ENCODE measurements at places on chromosomes 13 and 19.

DNA sequence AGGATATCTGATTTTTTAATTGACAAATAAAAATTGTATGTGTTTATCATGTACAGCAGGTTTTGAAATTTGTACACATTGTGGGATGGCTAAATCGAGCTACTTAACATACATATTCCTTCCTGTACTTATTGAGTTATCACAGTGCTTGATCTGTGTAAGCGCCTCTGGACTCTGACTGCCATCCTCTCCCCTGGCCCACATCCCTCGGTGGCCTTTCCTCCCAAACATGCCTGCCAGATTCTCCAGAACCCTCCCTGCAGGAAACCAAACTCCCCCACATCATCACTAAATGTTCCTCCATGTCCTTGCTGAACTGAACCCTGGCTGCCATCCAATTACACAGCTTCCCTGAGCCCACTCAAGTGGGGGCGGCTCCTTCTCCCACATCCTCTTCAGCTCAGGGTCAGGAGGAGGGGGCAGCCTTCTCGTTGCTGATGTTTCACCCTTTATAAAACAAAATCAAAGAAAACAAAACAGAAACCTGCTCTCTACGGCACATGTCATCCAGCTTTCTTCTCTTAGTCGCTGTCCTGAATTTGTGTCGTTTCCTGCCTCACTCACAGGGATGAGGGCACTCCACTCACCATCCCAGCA is 97.1 kb upstream of the SPATA13 start:
- peak; percentile 12 for DNase-seq

DNA sequence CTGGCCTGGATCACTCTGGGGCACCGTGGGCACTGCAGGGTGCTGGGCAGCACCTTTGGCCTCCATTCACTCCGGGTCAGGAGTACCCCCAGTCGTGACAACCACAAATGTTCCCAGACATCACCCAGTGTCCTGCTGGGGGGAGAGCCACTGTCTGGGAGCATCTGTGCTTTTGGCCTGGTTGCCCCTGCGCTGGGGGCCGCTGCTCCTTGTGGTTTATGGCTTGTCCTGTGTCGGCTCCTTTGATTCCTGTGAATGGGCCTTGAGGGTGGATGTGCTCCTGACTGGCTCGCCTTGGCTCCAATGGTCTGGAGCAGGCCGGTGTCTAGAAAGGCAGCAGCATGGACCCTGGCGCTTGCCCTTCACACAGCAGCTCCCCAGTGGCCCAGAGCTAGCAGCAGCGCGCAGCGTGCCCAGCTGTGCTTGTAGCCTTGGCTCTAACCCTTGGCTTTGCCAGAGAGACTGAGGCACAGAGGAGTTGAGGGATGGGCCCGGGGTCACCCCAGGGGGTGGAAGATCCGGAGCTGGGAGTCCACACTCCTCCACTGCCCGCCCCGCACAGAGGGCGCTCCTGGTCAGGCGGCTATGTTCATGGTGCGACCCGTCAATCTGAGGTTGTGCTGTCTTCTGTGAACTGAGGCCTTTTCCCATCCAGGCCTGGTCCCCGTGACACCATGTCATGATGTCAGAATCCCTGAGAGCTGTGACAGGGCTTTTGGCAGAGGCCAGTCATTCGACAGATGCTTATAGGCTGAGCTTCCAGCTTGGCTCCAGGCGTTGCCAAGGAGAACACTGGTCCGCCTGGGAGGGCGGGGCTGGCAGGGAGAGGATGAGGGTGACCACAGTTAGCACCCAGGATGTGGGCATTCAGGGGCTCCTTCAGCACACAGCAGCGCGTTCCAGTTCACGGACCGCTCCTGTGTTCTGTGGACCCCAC is 4.1 kb downstream of the DAZAP1 start:
- DNase-seq = no peak

DNA sequence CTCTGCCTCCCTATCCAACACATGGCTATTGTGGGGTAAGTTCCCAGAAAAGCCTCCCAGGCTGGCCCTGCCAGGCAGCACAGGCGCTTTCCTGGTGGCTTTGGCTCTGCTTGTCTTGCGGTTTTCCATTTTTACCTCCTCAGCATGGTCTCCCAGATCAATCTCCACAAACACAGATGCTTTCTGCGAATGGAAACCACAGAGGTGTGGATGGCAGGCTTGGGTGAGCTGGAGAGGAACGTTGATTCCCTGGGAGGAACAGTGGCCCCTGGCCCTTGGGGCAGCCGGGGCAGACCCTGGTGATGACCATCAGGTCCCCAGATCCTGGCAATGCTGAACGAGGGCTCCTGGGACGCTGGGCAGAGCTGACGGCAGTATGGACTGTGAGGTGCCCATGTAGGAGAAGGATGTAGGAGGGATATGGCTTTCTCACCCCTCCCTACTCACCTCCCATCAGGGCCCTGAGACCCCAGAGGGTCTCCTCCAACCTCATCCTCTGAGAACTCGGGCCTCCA is 6.6 kb downstream of the C13orf46 start:
- DNase-seq = no peak

- no peak for DNase-seq
Observed at GRCh38 chr13:106156468-106156867, 379.0 kb downstream of the EFNB2 start.

DNA sequence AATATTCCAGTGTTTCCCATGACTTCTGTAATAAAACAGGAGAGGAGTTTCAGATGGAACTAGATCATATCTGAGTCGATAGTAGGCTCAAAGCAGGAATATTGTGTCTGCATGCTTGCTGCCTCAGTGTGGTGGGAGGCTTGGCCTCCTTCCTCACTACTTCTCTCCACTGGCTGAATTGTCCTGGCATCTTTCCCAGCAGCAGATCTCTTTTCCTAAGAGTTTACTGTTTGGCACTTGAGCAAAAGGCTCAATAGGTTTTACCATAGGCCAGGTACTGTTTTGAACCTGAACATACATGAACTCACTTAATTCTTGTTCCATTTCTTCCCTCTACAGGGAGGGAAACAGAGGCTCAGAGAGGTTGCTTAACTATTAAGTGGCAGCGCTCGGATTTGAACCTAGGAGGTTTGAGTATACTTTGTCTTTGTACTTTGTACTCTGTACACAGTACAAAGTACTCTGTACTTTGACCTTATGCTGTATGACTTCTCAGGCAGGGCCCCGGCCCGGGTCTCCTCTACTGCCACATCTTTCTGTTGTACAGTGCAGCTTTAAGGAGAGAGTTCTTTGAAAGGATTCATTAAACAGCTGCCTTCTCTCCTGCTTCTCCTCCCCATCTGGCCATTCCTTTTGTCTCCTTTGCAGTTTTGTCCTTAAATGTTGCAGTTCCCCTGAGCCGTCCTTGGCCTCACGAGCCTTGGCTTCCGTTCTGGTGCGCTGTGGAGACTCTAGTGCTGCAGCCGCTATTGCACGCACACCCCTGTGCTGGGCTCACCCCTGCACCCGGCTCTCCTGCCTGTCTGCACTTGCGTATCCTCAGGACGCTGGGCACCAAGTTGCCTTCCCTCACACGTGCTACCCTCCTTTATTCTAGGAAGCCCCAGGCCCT is 8.1 kb downstream of the B3GLCT start:
- no peak for DNase-seq

GRCh38 chr13:113202912-113203311 is 5.6 kb downstream of the PCID2 start:
- DNase-seq = no peak

DNA sequence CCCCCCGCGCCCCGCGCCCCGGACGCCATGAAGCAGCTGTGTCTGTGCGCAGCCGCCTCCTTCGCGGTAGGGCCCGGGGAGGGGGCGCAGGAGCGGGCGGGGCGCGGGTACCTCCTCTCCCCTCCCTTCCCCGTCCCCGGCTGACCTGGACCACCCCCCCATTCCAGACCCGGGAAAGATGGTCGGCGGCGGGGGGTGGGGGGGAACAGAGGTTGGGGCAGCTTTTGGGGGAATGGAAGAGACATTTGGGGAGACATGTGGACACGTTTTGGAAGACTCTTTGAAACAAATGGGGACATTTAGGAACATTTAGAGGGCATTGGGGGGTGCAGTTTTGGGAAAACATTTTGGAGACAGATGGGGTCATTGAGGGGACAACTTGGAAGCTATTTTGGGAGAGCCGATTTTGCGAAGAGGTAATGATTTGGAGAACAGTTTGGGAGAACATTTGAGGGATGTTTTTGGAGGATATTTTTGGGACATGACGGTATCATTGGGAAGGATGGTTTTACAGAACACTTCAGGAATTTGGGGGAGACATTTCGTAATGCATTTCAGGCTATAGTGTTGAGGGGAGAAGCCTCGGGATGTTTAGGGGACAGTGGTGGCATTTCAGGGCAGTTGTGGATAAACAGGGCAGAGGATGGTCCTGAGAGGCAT is 16.1 kb downstream of the ANKRD24 start:
- DNase-seq = no peak

- no peak for DNase-seq
Observed at GRCh38 chr19:51547397-51548212, 16.1 kb upstream of the SIGLEC6 start.

DNA sequence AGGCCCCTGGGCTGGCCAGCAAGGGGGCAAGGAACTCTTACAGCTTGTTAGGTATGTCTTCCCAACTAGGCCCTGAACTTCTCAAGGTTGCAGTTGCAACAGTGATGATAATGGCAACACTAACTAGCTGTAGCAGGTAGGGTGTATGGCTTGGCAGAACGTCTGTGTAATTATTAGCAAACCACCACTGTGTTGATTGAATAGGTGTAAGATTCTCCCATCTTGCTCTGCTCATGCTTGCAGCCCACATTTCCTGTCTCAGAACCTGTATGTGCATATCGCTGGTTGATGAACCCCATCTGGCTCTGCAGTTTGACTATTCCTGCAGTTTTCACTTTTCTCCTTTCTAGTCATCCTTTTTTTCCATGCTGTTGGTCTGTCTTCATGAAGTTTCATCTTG is 178.8 kb downstream of the KATNAL1 start:
- no peak for DNase-seq

DNA sequence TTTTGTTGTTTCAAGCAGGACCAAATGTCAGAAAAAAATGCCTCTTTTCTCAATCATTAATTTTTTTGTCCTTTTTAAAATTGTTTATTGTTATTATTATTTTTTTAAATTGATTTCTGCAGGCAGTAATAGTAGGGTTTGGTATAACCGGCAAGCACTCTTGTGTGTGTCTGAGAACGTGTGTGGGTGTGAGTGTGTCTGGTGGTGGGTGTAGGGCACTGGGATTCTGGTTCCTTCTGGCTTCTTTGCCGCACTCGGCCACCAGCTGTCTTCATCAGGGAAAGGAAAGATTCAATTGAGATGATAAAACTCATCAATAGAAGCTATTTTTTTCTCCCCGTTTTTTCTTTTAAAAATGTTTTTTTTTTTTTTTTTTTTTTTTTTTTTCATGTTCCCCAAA is 56.4 kb downstream of the IER2 start:
- no peak for DNase-seq

DNA sequence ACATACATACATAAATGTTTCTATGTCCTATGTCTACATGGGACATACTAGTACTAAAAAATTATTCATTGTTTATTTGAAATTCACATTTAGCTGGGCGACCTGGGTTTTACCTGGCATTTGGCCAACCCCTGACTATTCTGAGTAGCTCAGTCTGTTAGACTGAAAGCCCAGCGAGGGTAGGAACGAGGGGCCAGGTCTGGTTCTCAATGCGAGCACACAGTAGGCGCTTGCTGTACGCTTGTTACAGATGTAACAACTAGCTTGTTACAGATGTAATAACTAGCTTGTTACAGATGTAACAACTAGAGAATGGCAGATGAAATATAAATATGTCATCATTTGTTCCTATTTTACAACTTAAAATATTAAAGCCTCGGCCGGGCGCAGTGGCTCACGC is 920 bp upstream of the ANO8 start:
- DNase-seq = no peak

GRCh38 chr19:43725468-43725867 is 9.6 kb downstream of the IRGC start:
- no peak for DNase-seq

Data from stimulated activated CD8-positive, alpha-beta memory T cell treated with anti-CD3 and anti-CD28 coated beads, Interleukin-15, amount 100 ng/mL, for 4 hours (primary cell).